ENCODE measurements at places on chromosomes 1 and 21.

GRCh38 chr1:51214615-51215131 lies 21.4 kb upstream of the RNF11 start:
- H3K27me3 ChIP-seq: no peaks in the 10 kb centered on the region
- H3K27ac ChIP-seq: no peak overlapping the region
- H3K4me1 ChIP-seq: no peaks in the 10 kb centered on the region
- H3K36me3 ChIP-seq: no peaks in the 10 kb centered on the region
- DNase-seq: no peak

DNA sequence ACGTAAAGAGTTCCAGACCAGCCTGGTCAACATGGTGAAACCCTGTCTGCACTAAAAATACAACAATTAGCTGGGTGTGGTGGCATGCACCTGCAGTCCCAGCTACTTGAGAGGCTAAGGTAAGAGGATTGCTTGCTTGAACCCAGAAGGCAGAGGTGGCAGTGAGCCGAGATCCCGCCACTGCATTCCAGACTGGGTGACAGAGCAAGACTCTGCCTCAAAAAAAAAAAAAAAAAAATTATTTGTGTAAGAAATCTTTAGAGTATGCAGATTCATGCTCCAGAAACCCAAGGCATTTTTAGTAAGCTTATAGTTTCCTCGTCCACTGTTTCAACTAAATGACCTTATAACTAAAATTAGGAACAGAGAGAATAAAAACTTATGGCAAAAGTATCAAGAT lies 51.3 kb downstream of the ABL2 start:
- H3K27ac ChIP-seq: no peak overlapping the region
- no peak overlapping the region for H3K4me3 ChIP-seq
- H3K27me3 ChIP-seq: no peaks in the 10 kb centered on the region

GRCh38 chr1:215957663-215958062 lies 390.6 kb downstream of the KCTD3 start:
- no peaks in the 10 kb centered on the region for H3K36me3 ChIP-seq
- no peak overlapping the region for H3K27ac ChIP-seq
- H3K4me1 ChIP-seq: no peaks in the 10 kb centered on the region

- H3K4me1 ChIP-seq: peaks cover 76% of the 10 kb centered on the region
- DNase-seq: no peak
- H3K27ac ChIP-seq: peak overlapping the region; percentile 41
- H3K4me3 ChIP-seq: no peak overlapping the region
- no peaks in the 10 kb centered on the region for H3K27me3 ChIP-seq
- H3K36me3 ChIP-seq: peaks cover 7% of the 10 kb centered on the region
Observed at GRCh38 chr1:33007190-33008050, 29.3 kb downstream of the AK2 start.

GRCh38 chr1:225762002-225762441 lies 15.6 kb upstream of the SRP9 start:
- no peaks in the 10 kb centered on the region for H3K36me3 ChIP-seq
- no peak overlapping the region for H3K4me3 ChIP-seq
- no peaks in the 10 kb centered on the region for H3K27me3 ChIP-seq
- H3K4me1 ChIP-seq: peaks cover 21% of the 10 kb centered on the region

- no peak overlapping the region for H3K27ac ChIP-seq
- H3K4me3 ChIP-seq: no peak overlapping the region
- H3K27me3 ChIP-seq: no peaks in the 10 kb centered on the region
- DNase-seq: no peak
- no peaks in the 10 kb centered on the region for H3K36me3 ChIP-seq
- no peaks in the 10 kb centered on the region for H3K4me1 ChIP-seq
Observed at GRCh38 chr1:170700842-170701615, 37.1 kb downstream of the PRRX1 start.

DNA sequence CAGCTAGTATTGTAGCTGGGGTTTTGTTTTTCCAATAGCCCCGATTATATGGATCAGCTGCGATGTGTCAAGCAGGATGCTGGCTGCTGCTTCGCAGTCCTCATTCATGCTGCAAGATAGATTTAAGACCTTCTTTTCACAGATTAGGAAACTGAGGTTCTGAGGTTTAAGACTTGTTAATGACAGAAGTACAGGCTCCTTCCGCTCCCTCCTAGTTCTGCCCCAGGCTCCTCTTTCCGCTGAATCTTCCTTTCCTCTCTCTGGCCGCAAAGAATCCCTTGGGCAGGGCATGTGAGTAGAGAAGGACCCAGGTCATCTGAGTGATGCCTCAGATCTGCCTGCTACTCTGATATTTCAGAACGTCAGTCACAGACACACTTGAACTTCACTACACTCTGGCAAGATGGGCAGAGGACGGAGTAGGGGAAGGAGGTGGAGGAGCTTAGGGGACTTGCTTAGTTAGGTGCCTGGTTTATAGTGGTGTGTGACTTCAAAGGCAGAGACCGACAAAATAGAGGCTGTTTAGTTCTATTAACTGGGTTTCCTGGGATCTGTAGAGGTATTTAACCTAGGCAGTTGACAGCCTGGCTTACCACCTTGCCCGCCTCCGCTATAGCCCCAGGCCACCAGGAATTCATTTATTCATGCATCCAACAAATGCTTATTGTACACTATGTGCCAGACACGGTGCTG lies 4.2 kb downstream of the IGSF21 start:
- peaks cover 11% of the 10 kb centered on the region for H3K4me1 ChIP-seq
- peaks cover 97% of the 10 kb centered on the region for H3K27me3 ChIP-seq

- DNase-seq: peak; percentile 74
- no peak overlapping the region for H3K27ac ChIP-seq
- H3K4me1 ChIP-seq: no peaks in the 10 kb centered on the region
- H3K4me3 ChIP-seq: no peak overlapping the region
- peaks cover 31% of the 10 kb centered on the region for H3K27me3 ChIP-seq
- H3K36me3 ChIP-seq: no peaks in the 10 kb centered on the region
Observed at GRCh38 chr1:231177936-231178335, 16.1 kb downstream of the TRIM67 start.

DNA sequence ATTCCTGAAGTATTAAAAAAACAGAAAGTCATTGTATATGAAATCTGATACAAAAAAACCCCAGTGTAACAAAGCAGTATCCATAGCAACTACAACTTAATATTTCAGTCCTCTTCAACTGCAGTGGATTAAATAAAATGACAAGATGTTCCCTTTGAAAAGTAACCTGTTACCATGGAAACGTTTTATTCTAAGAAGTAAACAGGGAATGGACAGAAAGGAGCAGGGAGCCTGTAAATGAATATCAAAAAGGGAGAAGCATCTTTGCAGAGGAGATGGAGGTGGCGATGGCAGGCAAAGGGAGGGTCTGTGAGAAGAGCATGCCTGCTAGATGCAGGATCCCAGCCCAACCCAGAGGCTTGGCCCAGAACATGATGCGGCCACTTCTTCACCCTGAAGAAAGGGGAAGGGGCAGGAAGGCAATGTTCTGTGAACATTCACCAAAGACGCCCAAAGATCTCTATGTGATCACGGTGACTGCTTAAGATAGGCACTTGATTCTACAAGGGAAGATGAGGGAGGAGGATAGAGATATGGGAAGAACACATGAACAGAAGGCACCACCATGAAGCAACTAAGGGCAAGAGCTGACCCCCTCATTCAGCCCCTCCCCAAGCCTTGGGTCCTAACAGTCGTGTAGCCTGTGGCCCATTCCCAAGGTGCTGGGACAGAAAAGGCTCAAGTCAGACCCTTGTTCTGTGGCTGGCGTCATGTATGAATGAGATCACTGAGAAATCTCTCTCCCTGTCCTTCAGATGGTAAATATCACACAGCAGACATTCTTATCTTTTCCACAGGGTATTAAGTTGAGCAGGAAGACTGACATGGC lies 200.0 kb downstream of the SLC45A1 start:
- no peak for DNase-seq
- no peaks in the 10 kb centered on the region for H3K36me3 ChIP-seq
- H3K4me1 ChIP-seq: peaks cover 28% of the 10 kb centered on the region

GRCh38 chr1:203778789-203779188 lies 13.8 kb downstream of the LAX1 start:
- no peaks in the 10 kb centered on the region for H3K4me1 ChIP-seq
- no peak overlapping the region for H3K4me3 ChIP-seq
- H3K36me3 ChIP-seq: no peaks in the 10 kb centered on the region
- no peak for DNase-seq

GRCh38 chr21:42310411-42311001 lies 4.7 kb downstream of the TFF3 start:
- peaks cover 4% of the 10 kb centered on the region for H3K4me1 ChIP-seq
- no peak overlapping the region for H3K27ac ChIP-seq
- H3K4me3 ChIP-seq: no peak overlapping the region

DNA sequence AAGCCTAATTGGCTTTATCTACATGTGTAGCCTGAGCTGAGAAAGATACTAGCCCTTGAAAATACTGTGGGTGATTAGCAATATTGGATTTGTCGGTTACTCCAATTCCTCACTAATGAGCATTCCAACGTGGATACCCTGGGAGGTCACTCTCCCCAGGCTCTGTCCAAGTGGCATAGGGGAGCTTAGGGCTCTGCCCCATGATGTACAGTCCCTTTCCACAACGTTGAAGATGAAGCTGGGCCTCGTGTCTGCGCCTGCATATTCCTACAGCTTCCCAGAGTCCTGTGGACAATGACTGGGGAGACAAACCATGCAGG lies 2.6 kb downstream of the RCC1 start:
- no peaks in the 10 kb centered on the region for H3K27me3 ChIP-seq
- no peak for DNase-seq
- H3K36me3 ChIP-seq: no peaks in the 10 kb centered on the region
- peaks cover 32% of the 10 kb centered on the region for H3K4me1 ChIP-seq
- peak overlapping the region; percentile 79 for H3K4me3 ChIP-seq
- H3K27ac ChIP-seq: peak overlapping the region; percentile 92

- no peaks in the 10 kb centered on the region for H3K36me3 ChIP-seq
- no peaks in the 10 kb centered on the region for H3K4me1 ChIP-seq
- H3K27ac ChIP-seq: no peak overlapping the region
- H3K27me3 ChIP-seq: no peaks in the 10 kb centered on the region
- H3K4me3 ChIP-seq: no peak overlapping the region
Observed at GRCh38 chr1:151478140-151478812, 19.0 kb upstream of the POGZ start.

Measured in left lung (tissue), 14 donors.